ENCODE measurements at places on chromosomes 1 and 21.

DNA sequence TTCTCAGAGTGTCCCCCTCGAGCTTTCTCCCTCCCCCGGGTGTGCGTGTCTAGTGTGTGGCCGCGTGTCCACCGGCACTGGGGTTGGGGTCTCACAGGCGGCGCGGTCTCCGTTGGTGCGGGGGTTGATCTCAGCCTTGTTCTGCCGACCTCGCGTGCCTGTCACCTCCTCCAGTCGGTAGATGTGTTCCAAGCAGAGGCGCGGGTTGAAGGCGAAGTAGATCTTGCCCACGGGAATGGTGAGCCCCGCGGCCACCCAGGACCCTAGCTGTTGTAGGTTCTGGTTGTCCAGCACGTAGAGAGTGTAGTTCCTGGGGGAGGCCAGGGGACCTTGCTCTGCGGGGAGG lies 9.8 kb downstream of the INSRR start:
- no peak for DNase-seq

GRCh38 chr1:119773711-119774241 lies 5.1 kb upstream of the HMGCS2 start:
- no peak for DNase-seq

- no peak for DNase-seq
These were observed 93.3 kb downstream of the PDE9A start for GRCh38 chr21:42746593-42747275.

DNA sequence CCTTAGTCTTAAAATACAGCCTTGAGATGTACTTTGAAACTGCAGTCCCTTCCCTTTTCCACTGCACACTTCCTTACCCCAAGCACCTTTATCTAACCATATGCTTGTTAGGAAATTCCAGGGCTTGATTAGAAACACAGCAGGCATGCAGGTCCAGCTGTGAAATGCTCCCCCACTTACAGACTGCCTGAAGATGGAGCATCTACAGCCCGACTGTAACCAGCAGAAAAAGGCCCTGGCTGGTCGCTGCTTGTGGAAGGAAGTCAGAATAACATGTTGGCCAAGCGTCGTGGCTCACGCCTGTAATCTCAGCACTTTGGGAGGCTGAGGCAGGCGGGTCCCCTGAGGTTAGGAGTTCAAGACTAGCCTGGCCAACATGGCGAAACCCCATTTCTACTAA lies 37.2 kb downstream of the VN1R5 start:
- DNase-seq = no peak

DNA sequence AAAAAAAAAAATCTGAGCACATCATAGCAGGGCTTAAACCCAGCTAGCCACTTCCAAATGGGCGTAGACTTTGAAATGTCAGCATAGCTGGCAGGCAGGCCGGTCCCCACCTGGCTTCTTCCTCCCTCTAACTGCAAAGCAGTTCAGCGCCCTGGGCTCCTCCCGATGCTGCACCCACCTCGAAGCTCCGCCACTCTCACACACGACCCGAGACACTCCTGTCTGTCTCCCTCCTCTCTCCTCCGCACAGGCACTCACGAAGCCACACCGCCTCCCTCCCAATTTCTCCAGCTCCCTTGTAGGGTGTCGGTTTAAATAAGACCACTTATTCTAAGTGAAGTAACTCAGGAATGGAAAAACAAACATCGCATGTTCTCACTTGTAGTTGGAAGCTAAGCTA lies 301.3 kb downstream of the NPHP4 start:
- no peak for DNase-seq

GRCh38 chr1:88708011-88708410 lies 23.9 kb downstream of the PKN2 start:
- DNase-seq = no peak

All from left renal pelvis (tissue), 4 donors.